ENCODE measurements at places on chromosomes 7 and 10. TPM values are rescaled to one million over a fixed set of nuclear protein-coding genes. Genes with fewer than 3 reads are reported as not detected.

The GCK gene
- 1.7 TPM for total RNA-seq

The AGFG2 gene
- total RNA-seq, result 87.8 TPM

The DLX5 gene
- not detected for total RNA-seq

The ZNF273 gene
- 0.48 TPM for total RNA-seq

The WDR86 gene
- 0.28 TPM for total RNA-seq

The CYP3A7 gene
- total RNA-seq, result 17.5 TPM

The PTPN20 gene
- 0.08 TPM for total RNA-seq

The CRPPA gene
- total RNA-seq, result 2.2 TPM

The MRPL43 gene
- total RNA-seq, result 43.6 TPM

The OR2A7 gene
- total RNA-seq, result 1.9 TPM

The ST8SIA6 gene
- total RNA-seq, result 1.8 TPM

The SMKR1 gene
- not detected for total RNA-seq

The ETV1 gene
- 8.4 TPM for total RNA-seq

The PRLHR gene
- not detected for total RNA-seq

The EEPD1 gene
- total RNA-seq, result 10.3 TPM

The FANK1 gene
- not detected for total RNA-seq

The CTNNA3 gene
- total RNA-seq, result 1.5 TPM

The ZNF107 gene
- 0.70 TPM for total RNA-seq

The TPK1 gene
- total RNA-seq, result 3.7 TPM

The AGAP9 gene
- 14.8 TPM for total RNA-seq

The TMEM229A gene
- not detected for total RNA-seq

The NXPH1 gene
- total RNA-seq, result not detected

The SCIN gene
- total RNA-seq, result 0.30 TPM

The FOXP2 gene
- total RNA-seq, result 4.4 TPM

The MGAM2 gene
- 0.05 TPM for total RNA-seq

The TYW1B gene
- 1.5 TPM for total RNA-seq

The SNCG gene
- total RNA-seq, result 2.0 TPM

The LRRD1 gene
- total RNA-seq, result not detected

The NPY4R gene
- not detected for total RNA-seq

The ATP6V0A4 gene
- not detected for total RNA-seq

The IL6 gene
- not detected for total RNA-seq

The PRSS37 gene
- total RNA-seq, result not detected

The PLEKHS1 gene
- total RNA-seq, result not detected

The CNNM2 gene
- 7.9 TPM for total RNA-seq

The STOX1 gene
- 0.60 TPM for total RNA-seq

The CC2D2B gene
- total RNA-seq, result 0.10 TPM

The MYL10 gene
- total RNA-seq, result not detected
